ENCODE measurements at places on chromosomes 4 and X.

- DNase-seq: no peak
Measured at GRCh38 chrX:132737743-132738142, 220.7 kb downstream of the HS6ST2 start.

DNA sequence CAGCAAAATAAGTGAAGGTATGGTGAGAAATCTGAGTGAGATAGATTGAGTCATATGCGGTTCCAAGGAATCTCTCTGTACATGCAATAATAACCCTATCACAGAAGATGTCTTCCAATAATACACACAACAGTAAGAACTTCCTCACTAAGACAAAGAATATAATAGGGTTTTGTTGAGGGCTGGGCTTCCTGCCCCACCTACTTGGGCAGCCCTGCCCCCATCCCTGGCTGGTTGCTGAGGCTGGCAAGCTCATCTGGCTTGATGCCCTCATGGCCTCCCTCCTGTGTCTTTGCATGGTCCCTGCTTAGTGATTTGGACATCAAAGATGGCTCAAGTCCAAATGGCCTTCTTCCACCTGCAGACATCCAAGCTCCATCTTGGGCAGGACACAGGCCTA, 2.7 kb downstream of the GEMIN8 start:
- DNase-seq: no peak

- no peak for DNase-seq
Measured at GRCh38 chr4:52096048-52096447, 44.9 kb downstream of the SPATA18 start.

DNA sequence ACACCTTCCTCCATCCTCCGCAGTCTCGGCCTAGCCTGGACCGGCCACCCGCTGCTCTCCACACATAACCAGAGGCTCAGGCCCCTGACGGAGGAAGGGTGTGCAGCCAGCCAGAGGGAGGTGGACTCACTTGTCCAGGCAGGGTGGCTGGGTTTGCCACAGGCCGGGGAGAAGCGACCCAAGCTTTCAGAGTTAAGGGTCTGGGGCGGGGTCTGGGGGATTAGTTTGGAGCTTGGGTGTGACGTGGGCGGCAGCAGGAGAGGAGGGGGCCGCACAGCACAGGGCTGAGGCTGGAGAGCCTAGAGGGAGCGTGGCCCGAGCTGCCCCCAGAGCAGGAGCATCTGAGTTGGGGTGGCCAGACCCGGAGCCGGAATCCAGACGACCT, 22.4 kb upstream of the CPLX1 start:
- no peak for DNase-seq

GRCh38 chrX:76931518-76931917, 504.0 kb downstream of the MAGEE1 start:
- DNase-seq: no peak

- DNase-seq: no peak
Measured at GRCh38 chrX:86137071-86137470, 11.2 kb upstream of the DACH2 start.

DNA sequence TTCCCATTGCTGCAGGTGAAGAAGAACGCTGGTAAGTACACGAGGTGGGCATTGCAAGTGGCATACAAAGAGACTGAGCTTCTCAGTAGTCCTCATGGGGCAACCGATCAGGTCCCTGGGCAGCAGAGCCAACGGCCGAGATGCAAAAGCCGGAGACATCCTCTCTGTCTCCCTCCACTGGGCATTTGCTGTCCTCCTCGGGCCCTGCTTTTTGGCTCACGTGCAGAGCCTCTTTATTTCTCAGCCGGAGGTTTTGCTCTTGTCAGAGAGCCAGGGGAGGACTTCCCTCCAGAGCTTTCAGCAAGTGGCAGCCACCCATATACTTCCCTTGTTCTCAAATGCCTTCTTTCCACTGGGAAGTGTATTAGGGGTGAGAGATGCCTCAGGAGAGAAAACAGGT, 18.0 kb downstream of the STARD8 start:
- DNase-seq: no peak

- DNase-seq: no peak
Measured at GRCh38 chrX:40117715-40118285, 20.0 kb upstream of the BCOR start.

GRCh38 chrX:123330229-123330942, 146.3 kb downstream of the GRIA3 start:
- DNase-seq: no peak

DNA sequence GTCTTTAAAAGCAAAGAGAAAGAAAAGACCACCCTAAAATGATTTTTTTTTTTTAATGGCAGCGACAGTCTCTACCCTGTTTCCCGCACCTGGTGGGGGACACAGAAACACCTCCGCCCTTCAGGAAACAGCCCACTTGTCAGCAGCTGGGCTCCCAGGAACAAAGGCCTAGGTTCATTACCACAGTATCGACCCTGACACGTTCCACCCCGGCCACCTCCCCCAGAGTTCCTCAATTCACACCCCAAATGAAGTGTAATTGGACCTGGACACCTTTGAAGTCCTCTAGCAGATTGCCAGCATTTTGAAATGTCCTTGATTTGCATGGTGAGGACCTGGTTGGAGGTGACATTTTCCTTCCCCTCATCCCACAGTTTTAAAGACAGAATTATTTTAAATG, 175.0 kb upstream of the BCOR start:
- no peak for DNase-seq

DNA sequence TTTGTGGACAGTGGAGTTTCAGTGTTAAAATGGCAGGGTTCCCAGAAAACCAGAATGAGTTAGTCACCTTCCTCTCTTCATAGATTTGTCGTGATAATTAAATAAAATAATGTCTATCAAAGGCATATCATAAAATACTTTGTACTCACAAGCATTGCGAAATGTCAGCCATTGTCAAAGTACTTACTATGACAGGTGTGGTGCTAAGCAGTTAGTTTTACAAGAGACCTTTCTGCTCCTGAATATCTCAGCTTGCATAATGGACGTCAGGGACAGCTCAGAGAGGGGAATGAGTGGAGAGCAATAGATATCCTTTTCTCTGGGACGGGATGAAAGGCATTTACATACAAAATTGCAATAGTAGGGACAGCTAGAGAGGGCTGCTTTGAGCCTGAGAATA, 560.9 kb downstream of the KCNIP4 start:
- no peak for DNase-seq

DNA sequence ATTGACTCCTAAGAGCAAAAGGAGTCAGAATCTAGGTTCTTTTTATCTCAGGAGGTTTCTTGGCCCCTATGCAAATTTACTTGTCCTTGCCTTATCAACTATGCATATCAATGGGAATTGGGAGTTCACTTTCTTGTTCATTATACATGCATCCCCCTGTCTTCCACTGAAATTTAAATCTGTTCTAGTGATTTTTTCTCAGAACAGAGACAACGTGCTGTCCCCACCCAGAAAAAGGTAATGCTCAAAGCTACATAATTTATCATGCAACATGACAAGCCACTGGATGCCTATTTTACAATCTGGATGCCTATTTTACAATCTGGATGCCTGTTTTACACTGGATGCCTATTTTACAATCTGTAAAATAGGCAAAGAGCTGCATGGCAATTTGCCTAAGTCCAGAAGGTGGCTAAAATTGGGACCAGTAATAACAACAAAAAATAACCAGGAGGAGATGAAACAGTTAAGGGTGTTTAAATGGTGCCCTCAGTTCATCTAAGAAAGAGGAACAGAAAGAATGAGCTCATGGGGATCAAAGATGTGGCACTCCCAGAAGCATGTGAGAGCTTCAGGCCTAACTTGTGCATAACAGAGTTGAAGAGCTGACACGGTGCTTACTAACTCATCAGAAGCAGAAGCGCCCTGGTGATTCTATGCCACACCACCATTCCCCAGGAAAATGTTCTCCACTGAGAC, 537.8 kb upstream of the BOD1L1 start:
- no peak for DNase-seq

DNA sequence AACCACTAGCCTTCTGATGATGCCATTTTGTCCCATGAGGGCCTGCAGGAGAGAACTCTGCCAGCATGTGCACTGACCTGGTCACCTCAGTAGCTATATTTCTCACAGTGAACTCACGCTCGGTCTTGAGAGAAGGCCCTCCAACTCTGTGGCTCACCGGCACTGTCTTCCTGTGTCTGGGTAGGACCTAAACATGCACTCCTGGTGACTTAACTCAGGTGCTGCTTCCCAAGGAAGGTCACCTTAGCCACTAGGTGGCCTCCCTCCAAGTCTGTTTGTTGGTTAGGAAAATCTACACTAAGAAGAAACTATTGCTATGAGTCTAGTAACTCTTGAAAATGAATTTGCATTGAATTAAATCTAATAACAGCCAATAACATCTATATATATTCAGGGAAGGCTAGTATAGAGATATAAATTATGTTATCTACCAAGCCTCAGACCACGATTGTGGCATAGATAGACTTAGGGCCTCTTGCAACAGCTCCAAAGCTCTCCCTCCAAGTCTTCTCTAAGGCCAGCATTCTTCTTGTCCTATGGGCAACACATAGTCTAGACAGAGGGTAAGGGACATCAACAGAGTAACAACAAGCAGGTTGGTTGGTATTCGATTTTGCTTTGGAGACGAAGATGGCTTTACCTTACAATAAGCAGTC, 24.7 kb downstream of the TLR10 start:
- DNase-seq: no peak

- peak; percentile 26 for DNase-seq
Measured at GRCh38 chrX:123920105-123920785, 41.3 kb upstream of the STAG2 start.

GRCh38 chrX:48789366-48790220, 3.2 kb downstream of the GATA1 start:
- DNase-seq: no peak

DNA sequence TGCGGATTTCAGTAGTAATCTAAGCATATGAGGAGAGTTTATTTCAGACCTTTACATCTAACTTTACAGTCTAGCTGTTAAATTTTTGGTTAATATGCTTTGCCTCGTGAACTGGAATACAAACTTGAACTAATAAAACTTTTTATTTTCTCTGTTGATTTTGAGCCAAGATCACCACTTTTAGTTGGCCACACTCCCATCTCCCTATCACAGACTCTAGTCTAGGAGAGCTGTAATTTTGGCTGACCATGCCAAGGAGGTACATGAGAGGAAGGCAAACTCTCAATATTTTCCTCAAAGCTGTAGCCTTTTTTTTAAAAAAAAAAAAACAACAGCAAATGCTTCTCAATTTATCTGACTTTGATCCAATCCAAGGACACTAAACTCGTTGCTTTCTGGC, 597.5 kb upstream of the PCDH7 start:
- DNase-seq: no peak

GRCh38 chr4:129437347-129437746, 341.4 kb downstream of the C4orf33 start:
- DNase-seq: no peak

DNA sequence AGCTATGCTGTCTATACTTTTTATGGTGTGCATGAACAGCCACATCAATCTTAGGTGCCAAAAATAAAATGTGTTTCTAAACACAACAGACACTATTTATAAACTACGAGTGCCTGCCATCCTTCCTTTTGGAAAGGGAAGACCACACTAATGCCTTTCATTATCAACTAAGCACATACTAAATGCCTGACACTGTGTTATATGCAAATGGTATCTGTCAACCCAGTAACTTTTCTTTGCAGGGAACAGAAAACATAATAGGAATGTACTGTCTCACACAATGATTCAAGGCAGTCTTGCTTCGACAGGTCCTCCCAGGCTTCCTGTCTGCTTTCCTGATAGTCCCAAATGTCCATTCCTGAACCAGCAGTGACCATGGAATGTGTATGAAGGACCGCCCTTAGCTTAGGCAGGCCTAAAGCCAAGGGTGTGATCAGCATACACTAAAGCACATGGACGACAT, 43.8 kb downstream of the ADGRA3 start:
- DNase-seq: no peak

DNA sequence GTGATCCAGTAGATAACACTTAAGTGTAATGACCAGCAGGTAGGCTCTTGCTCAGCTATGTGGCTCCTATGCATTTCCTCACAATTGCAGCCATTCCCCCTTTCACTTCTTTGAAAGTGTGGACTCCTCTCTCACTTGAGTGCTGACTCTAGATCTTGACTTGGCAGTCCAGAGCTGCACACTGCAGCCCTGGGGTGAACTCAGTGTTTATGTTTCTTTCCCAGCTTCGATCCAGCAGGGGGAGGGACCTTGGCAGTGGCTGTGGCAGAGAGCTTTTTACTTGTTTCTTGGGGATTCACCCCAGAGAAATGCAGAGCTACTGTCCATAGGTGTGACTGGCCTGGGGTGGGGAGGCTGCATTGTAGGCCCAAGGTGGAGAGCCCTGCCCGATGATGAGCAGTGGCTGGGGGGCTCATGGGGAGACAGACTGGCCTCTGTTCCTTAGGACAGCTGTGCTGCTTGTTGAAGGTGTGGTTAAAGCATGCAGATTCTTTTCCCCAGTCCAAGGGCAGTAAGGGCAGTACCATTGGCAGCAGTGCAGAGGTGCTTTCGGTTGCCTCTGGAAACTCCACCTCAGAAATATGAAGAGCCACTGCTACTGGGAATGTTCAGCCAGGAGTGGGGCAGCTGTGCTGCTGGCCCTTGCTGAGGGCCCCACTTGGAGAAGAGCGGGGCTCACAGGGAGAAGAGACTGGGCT, 134.7 kb downstream of the SH3BGRL start:
- no peak for DNase-seq

GRCh38 chr4:177079327-177079726, 230.3 kb upstream of the NEIL3 start:
- DNase-seq: no peak

DNA sequence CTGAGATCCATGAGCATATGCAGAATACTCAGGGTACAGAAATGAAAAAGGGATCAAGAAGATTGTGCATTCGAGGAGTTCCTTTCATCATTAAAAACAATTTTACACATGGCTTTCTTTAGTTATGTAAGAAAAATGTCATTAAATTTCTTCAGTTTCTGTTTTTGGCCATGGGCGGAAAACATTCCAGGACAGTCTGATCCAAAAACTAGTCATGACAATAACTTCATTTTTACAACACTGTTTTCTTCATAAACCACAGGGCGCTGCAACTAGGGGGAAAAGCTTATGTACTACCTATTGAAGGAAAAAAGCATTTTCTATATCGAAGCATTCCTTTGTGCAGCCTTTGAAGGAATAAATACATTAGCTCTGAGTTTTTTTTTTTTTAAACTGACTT, 28.2 kb downstream of the IL13RA1 start:
- no peak for DNase-seq

GRCh38 chr4:2792711-2793585, at the start of gene SH3BP2:
TSS of gene SH3BP2 (plus strand) at chr4:2793085. CDS start at chr4:2820618, 27,533 bp downstream.
- no peak for DNase-seq

DNA sequence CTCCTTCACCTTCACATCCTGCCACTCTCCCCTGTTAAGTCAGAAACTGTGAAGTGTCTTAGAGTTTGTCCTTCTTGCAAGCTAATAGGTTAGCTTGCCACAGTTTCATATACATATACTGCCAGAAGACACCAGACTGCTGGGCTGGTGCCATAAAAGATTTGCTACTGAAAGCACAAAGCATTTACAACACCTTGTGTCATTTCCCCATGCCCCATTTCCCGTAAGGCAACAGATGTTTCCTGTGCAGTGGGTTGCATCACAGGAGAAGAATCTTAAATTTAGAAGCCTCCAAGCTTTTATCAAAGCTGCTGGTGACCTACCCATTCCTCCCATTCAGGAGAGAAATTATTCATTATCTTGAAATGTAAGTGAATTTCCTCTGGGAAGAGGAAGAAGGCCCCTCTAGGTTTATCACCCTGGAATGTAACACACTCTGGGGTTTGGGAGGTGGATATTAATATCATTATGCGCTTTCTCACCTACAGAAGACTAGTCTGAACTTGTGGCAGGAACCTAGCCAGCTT, 34.5 kb upstream of the RAB33B start:
- DNase-seq: no peak

GRCh38 chr4:143282211-143282707, 54.4 kb upstream of the GAB1 start:
- no peak for DNase-seq

Data from NCI-H446 (cell line).